Keratinocyte (primary cell): ENCODE measurements at places on chromosomes 1 and 21.

- no peak overlapping the region for H3K4me3 ChIP-seq
- no peak for DNase-seq
- H3K27me3 ChIP-seq = no peaks in the 10 kb centered on the region
Observed at GRCh38 chr1:70966018-70966638, 81.5 kb downstream of the PTGER3 start.

DNA sequence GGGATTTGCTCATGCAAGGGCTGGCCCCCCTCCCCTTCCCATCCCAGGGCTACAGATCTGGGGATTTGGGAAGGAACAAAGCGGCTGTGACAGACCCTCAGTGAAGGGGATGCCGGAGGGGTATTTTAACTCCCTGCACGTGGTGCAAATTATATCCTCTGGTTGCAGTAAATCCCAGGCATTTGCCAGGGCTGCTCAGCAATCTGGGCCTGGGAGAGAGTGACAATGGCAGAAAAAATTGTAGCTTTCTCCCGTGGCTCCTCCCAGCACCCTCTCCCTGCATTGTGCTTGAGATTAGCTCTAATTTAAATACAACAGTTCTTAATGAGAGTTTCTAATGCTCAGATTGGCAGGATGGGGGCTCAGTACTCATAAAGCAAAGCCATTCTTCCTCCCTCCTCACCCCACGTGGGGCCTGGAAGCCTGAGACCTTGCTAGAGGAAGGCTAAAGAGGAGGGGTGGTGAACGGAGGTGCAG is 129.9 kb upstream of the CD34 start:
- H3K27me3 ChIP-seq = no peaks in the 10 kb centered on the region
- no peaks in the 10 kb centered on the region for H3K4me1 ChIP-seq
- peaks cover 39% of the 10 kb centered on the region for H3K36me3 ChIP-seq
- H3K27ac ChIP-seq = no peak overlapping the region
- H3K4me3 ChIP-seq = no peak overlapping the region

- DNase-seq = no peak
- H3K4me1 ChIP-seq = peaks cover 19% of the 10 kb centered on the region
- no peaks in the 10 kb centered on the region for H3K27me3 ChIP-seq
- no peaks in the 10 kb centered on the region for H3K36me3 ChIP-seq
Observed at GRCh38 chr1:99758073-99758511, 8.3 kb downstream of the FRRS1 start.

- H3K36me3 ChIP-seq = no peaks in the 10 kb centered on the region
- H3K4me1 ChIP-seq = no peaks in the 10 kb centered on the region
- H3K27ac ChIP-seq = no peak overlapping the region
- no peak for DNase-seq
- no peak overlapping the region for H3K4me3 ChIP-seq
- no peaks in the 10 kb centered on the region for H3K27me3 ChIP-seq
Observed at GRCh38 chr1:191912517-191912916, 245.7 kb upstream of the RGS18 start.

- no peaks in the 10 kb centered on the region for H3K4me1 ChIP-seq
- no peaks in the 10 kb centered on the region for H3K36me3 ChIP-seq
- DNase-seq = no peak
- H3K27me3 ChIP-seq = peaks cover 43% of the 10 kb centered on the region
Observed at GRCh38 chr1:7098641-7099040, 313.4 kb downstream of the CAMTA1 start.

DNA sequence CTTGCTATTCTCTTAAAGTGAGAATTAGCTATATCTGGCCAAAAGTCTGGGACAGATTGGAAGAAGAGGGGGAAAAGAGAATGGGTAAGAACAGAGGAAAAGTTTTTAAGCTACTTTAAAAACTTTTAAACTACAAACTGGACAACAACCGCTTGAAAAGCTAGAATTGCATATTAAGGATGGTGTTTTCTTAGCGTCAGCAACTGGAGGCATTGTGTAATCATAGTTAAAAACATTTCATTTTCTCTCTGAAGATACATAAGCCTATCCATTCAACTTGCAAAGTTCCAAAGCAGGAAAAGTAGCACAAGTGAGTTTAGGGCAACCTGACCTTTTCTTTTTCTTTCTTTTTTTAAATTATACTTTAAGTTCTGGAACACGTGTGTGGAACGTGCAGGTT is 10.9 kb downstream of the PBX1 start:
- H3K27ac ChIP-seq = no peak overlapping the region
- H3K4me3 ChIP-seq = no peak overlapping the region
- no peak for DNase-seq
- no peaks in the 10 kb centered on the region for H3K36me3 ChIP-seq
- H3K27me3 ChIP-seq = no peaks in the 10 kb centered on the region

DNA sequence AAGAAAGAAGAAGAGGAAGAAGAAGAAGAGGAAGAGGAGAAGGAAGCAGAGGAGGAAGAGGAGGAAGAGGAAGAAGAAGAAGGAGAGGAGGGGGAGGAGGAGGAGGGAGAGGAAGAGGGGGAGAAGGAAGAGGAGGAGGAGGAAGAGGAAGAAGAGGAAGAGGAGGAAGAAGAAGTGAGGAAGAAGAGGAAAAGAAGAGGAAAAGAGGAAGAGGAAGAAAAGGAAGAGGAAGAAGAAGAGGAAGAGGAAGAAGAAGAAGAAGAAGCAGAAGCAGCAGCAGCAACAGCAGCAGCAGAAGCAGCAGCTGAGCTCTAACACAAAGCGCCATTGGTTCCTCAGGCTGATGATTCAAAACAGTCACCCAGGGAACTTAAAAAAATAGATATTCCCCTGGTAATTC is 34.0 kb downstream of the DNAI4 start:
- no peak overlapping the region for H3K4me3 ChIP-seq
- no peaks in the 10 kb centered on the region for H3K36me3 ChIP-seq
- no peak overlapping the region for H3K27ac ChIP-seq

- no peak for DNase-seq
- no peaks in the 10 kb centered on the region for H3K36me3 ChIP-seq
Observed at GRCh38 chr1:118340928-118341910, 156.2 kb upstream of the SPAG17 start.

DNA sequence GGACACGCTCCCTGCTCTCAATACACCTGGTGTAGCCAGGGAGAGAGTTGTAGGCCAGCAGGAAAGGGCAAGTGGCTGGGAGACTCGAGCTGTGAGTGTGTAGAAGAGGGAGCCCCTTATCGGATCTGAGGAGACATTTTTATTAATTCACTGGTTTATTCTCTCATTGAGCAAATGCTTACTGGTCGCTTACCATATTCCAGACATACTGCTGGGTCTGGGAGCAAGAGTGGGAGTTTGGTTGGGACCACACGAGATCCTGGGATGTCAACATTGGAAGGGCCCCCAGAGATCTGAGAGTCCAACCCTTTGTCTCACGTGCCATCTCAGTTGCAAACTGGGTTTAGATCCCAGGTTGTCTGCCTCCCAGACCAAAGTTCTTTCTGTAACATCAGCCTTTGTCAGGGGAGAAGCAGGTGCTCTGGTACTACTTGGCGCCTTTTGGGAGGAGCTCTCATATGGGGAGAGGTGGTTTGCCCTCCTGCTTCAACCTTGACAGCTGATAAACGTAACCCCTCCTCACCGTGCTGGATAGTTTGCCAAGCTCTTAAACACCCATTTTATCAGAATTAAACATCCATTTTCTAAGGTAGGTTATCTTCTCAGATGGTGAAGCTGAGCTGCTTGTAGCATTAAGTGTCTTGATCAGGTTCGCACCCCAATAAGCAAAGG is 742 bp downstream of the TMEM222 start:
- H3K27ac ChIP-seq = peak overlapping the region; percentile 91
- DNase-seq = no peak
- no peaks in the 10 kb centered on the region for H3K27me3 ChIP-seq

DNA sequence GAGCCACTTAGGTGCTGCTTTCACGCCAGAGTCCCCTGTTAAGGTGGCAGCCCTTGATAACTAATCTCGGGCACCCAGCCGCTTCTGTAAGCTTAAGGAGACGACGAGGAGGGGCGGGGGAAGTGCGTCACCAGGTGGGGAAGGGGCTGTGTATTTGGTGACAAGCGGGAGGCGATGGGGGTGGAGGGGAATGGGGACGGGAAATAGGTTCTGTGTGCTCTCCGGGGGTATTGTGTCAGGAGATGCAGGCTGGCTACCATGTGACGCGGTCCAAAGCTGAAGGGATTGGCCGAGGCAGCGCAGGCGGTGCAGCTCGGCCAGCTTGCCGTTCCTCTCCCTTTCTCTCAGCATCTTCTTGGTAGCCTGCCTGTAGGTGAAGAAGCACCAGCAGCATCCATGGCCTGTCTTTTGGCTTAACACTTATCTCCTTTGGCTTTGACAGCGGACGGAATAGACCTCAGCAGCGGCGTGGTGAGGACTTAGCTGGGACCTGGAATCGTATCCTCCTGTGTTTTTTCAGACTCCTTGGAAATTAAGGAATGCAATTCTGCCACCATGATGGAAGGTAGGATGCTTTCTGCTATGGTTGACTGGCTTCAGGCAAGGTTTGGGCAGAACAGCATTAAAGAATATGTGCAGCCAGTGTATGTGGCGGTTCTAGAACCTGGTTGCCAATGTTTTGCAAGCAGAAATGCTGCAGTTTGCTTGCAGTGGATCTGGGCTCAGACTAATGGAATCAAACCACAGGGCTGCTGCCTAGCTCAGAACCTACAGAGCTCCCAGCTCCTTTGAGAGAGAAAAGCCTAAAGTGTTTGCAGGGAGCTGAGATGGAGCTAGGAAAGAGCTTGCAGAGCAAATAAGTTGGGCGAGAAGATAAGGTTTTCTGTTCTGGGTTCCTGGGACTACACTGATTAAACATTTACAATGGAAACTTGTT is at the start of gene SGIP1:
TSS of gene SGIP1 (plus strand) at position 350 of the 937 bp plus-strand sequence. CDS start at position 556, 206 bp downstream.
- DNase-seq = no peak
- H3K4me3 ChIP-seq = peak within 1 kb of the TSS; percentile 13
- no peaks in the 10 kb centered on the region for H3K36me3 ChIP-seq
- no peaks in the 10 kb centered on the region for H3K27me3 ChIP-seq
- H3K4me1 ChIP-seq = peaks cover 9% of the 10 kb centered on the region
- no peak within 1 kb of the TSS for H3K27ac ChIP-seq

GRCh38 chr1:183568176-183569021 is 21.9 kb downstream of the NCF2 start:
- DNase-seq = no peak
- H3K4me1 ChIP-seq = peaks cover 12% of the 10 kb centered on the region
- no peaks in the 10 kb centered on the region for H3K27me3 ChIP-seq
- H3K36me3 ChIP-seq = peaks cover 2% of the 10 kb centered on the region
- H3K4me3 ChIP-seq = no peak overlapping the region
- H3K27ac ChIP-seq = no peak overlapping the region
